Fibroblast of upper back skin (primary cell): ENCODE measurements at places on chromosomes 3 and 15.

GRCh38 chr15:90337256-90337655 is 14.8 kb upstream of the ZNF774 start:
- DNase-seq: no peak

DNA sequence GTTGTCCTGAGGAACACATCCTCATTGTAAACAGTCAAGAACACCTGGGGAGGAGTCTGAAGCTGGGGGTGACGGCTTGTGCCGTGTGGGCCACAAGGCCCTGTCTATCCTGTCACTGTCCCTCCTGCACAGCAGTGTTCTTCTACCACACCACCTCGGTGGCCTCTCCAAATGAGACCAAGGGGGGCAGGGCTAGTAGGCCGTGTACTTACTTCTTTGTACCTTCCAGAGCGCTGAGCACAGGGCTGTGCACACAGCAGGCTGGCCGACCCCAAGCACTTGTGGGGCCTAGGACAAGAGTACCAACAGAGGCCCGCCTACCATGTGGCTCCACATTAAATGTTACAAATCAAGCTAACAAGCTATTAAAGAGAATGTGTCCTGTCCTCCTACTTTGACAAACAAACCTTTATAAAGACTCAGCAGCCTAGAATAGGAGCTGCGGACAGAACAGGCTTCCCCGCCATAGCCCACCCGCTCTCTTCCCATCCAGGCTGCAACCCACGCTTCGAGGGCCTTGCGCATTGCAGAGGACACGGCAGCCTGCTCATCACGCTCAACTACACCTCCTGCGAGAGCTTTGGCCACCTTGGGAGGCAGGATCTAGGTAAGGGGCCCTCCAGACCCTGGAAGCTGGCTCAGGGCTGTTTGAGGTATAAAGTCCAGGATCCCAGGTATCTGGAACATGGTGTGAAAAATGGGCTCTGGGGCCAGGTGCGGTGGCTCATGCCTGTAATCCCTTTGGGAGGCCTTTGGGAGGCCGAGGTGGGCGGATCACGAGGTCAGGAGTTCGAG is 30.5 kb downstream of the MELTF start:
- no peak for DNase-seq

GRCh38 chr3:138960417-138960852 is 13.4 kb downstream of the FOXL2NB start:
- DNase-seq: no peak

- DNase-seq: no peak
Measured at GRCh38 chr3:19506171-19506570, 357.9 kb downstream of the KCNH8 start.
